ENCODE measurements at places on chromosomes 1 and 21.

GRCh38 chr1:16398371-16398953 lies 31.4 kb downstream of the SZRD1 start:
- no peak for DNase-seq

GRCh38 chr21:42760951-42761751 lies 107.7 kb downstream of the PDE9A start:
- no peak for DNase-seq

DNA sequence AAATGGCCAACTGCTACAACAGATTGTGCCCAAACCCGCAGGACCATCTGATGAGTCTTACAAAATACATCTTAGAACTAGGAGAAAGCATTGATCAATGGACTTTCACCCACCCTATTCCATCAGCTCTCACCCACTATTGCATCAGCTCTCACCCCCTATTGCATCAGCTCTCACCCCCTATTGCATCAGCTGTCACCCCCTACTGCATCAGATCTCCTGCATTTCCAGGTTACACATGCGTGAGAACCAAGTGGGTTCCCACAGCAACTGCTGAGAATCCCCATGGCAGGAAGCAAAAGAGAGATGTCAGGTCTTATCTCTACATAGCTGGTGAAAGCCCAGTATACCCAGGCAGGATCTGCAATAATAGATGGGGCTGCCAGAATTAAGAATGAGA lies 533.5 kb downstream of the LTN1 start:
- no peak for DNase-seq

- DNase-seq = no peak
Observed at GRCh38 chr1:167175901-167176300, 44.8 kb upstream of the POU2F1 start.

DNA sequence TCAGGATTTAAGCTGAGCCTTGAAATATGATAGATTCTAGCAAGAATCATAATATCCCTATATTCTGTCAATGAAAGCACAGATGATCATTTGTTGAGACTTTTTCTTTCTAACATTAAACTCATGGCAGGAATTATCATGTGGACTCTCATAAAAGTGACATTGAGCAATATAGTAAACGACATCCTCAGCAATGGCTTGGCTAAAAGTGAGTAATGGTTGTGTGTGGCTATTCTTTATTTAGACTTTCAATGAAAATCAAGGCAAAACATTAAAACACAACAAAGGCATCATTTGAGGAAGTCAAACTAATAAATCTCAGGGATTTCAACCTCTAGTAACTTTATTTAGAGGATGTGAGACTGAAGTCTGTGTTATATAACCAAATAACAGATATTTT lies 257.8 kb upstream of the ADGRL4 start:
- DNase-seq = no peak

Measured in stimulated activated CD8-positive, alpha-beta memory T cell treated with anti-CD3 and anti-CD28 coated beads, Interleukin-7, amount 100 ng/mL, for 48 hours (primary cell).